Sigmoid colon (tissue), 7 donors: ENCODE measurements at places on chromosomes 5 and 9. TPM values are rescaled to one million over a fixed set of nuclear protein-coding genes. Genes with fewer than 3 reads are reported as not detected.

The ANKRD55 gene
- not detected for total RNA-seq

The NDST1 gene
- total RNA-seq, result 45.3 TPM

The RNF145 gene
- total RNA-seq, result 39.7 TPM

The MTX3 gene
- total RNA-seq, result 18.3 TPM

The PCDHB15 gene
- 2.9 TPM for total RNA-seq

The NTRK2 gene
- total RNA-seq, result 3.0 TPM

The C1QTNF3 gene
- 32.8 TPM for total RNA-seq

The C6 gene
- 1.9 TPM for total RNA-seq

The ADCY2 gene
- 4.4 TPM for total RNA-seq

The SOX30 gene
- total RNA-seq, result 0.55 TPM

The NPR3 gene
- 11.4 TPM for total RNA-seq

The SELENOP gene
- total RNA-seq, result 570 TPM

The MORN5 gene
- 45.7 TPM for total RNA-seq

The RHOBTB3 gene
- total RNA-seq, result 151 TPM

The CORO2A gene
- total RNA-seq, result 1.2 TPM

The PCDHGC4 gene
- 7.5 TPM for total RNA-seq
